ENCODE measurements at places on chromosomes 6 and 20.
A peak's percentile ranks its signal among the peaks of the same experiment; 100 is the strongest.

GRCh38 chr6:37936906-37937305 lies 117.4 kb downstream of the ZFAND3 start:
- no peak for DNase-seq

- DNase-seq, result no peak
Observed at GRCh38 chr20:43682446-43682845, 15.5 kb downstream of the MYBL2 start.

GRCh38 chr6:152897807-152898399 lies 84.9 kb downstream of the FBXO5 start:
- DNase-seq, result peak; percentile 42

- DNase-seq, result no peak
Observed at GRCh38 chr20:41897708-41898107, 279.5 kb upstream of the CHD6 start.

GRCh38 chr20:44961870-44962267 lies 1.7 kb upstream of the TOMM34 start:
- no peak for DNase-seq
